ENCODE measurements at places on chromosomes 7 and 10.
A peak's percentile ranks its signal among the peaks of the same experiment; 100 is the strongest.

- no peaks in the 10 kb centered on the region for H3K4me1 ChIP-seq
- no peak overlapping the region for H3K4me3 ChIP-seq
Observed at GRCh38 chr10:114233482-114233881, 5.6 kb upstream of the VWA2 start.

- no peaks in the 10 kb centered on the region for H3K27me3 ChIP-seq
- no peak overlapping the region for H3K27ac ChIP-seq
- no peaks in the 10 kb centered on the region for H3K36me3 ChIP-seq
- 0 out of 2 replicates have a peak, but pooled peaks cover 2% of the 10 kb centered on the region for H3K4me1 ChIP-seq
- peak; percentile 59 for DNase-seq
- no peak overlapping the region for H3K4me3 ChIP-seq
Observed at GRCh38 chr10:23158370-23158769, 33.7 kb upstream of the PTF1A start.

DNA sequence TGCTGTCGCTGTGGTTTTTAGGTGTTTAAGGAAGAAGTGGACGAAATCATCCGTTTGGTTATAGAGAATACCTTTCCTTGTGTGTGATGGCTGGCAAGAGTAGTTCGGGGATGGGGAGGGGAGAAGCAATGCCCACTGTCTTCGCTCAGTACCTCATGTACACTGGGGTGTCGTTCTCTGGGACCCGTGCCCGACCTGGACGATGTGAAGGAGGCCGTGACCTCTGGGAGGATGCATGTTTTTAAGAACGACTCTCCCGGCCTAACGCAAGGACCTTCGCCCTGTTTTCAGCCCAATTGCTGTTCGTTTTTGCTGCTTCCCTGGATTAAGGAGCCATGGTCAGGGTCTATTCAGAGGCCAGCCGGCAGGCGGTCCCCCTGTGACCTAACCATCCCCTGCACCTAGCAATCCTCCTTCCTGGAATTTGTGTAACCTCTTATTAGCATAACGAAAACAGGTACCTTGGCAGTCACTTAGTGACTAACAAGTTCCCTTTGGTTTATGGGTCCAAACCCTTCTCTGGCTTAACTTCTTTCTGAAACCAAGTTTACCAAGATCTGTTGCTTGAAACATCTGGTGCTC, 1.3 kb downstream of the NFE2L3 start:
- H3K27ac ChIP-seq, result no peak overlapping the region
- H3K4me3 ChIP-seq, result no peak overlapping the region
- no peaks in the 10 kb centered on the region for H3K27me3 ChIP-seq
- DNase-seq, result no peak
- peaks cover 23% of the 10 kb centered on the region for H3K4me1 ChIP-seq
- no peaks in the 10 kb centered on the region for H3K36me3 ChIP-seq

DNA sequence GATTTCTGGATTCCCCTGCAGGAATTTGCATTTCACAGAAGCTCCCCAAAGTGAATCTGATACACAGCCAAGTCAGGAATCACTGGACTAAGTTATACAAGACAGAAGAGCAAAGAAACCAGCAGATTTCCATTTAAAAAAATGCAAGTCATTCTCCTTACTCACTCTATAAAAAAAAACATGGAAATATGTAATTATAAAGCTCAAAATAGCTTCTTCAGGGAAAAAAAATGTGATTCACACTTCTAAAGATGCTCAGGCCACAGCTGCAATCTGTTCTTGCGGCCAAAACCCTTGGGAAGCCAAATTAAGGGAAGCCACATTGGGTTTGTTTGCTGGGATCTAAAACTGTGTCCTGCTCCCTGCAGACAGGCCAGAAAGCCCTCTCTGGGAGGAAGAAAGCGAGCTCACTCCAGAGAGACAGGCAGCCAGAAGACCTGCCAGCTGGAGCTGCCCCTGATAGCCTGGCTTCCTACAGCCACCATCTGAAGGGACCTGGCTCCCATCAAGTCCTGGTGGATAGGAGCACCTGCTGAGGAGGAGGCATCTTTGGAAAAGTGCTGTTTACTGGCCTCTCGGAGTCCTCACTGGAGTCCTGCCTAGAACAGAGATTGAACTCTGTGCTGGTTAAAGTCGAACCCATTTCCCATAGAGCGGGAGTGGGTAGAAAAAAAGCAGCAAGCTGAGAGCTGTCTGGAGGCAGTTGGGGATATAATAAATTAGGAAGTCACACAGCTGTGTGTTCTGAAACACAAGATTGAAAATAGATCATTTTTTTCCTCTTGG, 359.2 kb upstream of the AOAH start:
- 0 out of 2 replicates have a peak, but pooled peaks cover 4% of the 10 kb centered on the region for H3K36me3 ChIP-seq
- DNase-seq, result no peak
- no peak overlapping the region for H3K4me3 ChIP-seq
- 0 out of 2 replicates have a peak overlapping the region, but pooled peaks have one; percentile 16 for H3K27ac ChIP-seq
- H3K27me3 ChIP-seq, result no peaks in the 10 kb centered on the region

- H3K27ac ChIP-seq, result no peak overlapping the region
- no peaks in the 10 kb centered on the region for H3K36me3 ChIP-seq
- no peaks in the 10 kb centered on the region for H3K4me1 ChIP-seq
- H3K4me3 ChIP-seq, result no peak overlapping the region
- DNase-seq, result no peak
- no peaks in the 10 kb centered on the region for H3K27me3 ChIP-seq
Observed at GRCh38 chr10:35896001-35896400, 253.9 kb upstream of the FZD8 start.

DNA sequence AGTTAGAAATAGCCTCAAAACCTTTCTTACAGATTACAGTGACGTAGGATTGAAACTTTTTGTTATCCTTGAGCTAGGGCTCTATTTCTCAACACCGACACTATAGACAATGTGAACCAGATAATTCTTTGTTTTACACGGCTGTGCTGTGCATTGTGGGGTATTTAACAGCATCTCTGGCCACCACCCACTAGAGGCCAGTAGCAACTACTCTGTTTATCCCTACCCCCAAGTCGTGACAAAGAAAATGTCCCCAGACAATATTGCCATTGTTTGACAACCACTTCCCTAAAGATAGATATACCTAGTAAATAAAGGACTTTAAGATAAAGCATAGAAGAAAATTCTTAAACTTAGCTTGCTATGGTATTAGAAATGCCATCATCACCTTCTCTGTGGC, 359.6 kb downstream of the ARL4A start:
- no peak overlapping the region for H3K4me3 ChIP-seq
- no peak for DNase-seq
- H3K27me3 ChIP-seq, result no peaks in the 10 kb centered on the region
- H3K4me1 ChIP-seq, result no peaks in the 10 kb centered on the region

- H3K36me3 ChIP-seq, result peaks cover 55% of the 10 kb centered on the region
- peak overlapping the region; percentile 97 for H3K27ac ChIP-seq
- DNase-seq, result peak; percentile 49
- peaks cover 48% of the 10 kb centered on the region for H3K4me1 ChIP-seq
- H3K27me3 ChIP-seq, result no peaks in the 10 kb centered on the region
Observed at GRCh38 chr10:100186253-100187212, 704 bp upstream of the ERLIN1 start.

DNA sequence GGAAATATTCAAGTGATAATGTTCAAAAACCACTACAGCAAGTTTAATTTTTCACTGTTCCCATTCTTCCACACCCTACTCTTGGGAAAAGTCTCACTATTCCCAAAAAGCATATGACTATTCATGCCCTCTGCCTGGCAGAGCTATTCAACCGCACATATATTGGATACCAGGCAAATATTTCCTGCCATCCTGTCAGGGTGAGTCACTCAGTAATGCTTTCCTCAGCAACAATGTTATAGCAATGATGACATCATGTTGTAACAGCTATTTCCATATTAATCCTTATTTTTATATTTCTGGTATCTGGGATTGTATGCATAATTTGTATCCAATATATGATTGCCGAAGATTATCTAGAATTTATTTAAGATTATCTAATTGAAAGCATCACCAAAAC, 114.0 kb upstream of the PLXDC2 start:
- no peak overlapping the region for H3K4me3 ChIP-seq
- no peaks in the 10 kb centered on the region for H3K27me3 ChIP-seq
- H3K4me1 ChIP-seq, result no peaks in the 10 kb centered on the region
- no peaks in the 10 kb centered on the region for H3K36me3 ChIP-seq
- no peak overlapping the region for H3K27ac ChIP-seq
- no peak for DNase-seq

DNA sequence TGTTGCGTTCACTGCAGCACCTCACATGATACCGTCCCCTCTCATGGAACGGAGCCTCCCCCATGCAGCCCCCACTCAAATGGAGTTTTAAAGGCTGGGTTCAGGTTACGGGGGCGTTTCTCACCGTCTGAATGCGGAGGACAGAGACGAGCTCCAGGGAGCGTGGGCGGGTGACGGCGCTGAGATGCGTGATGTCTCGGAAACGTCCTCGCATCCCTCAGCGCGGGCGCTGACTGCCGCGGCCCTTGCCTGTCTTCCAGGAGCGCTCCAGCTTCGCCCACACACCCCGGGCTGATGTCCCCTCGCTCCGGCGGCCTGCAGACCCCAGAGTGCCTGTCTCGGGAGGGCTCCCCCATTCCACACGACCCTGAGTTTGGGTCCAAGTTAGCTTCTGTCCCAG, 16.6 kb upstream of the AP5Z1 start:
- no peak overlapping the region for H3K27ac ChIP-seq
- no peaks in the 10 kb centered on the region for H3K27me3 ChIP-seq
- peaks cover 93% of the 10 kb centered on the region for H3K36me3 ChIP-seq
- no peaks in the 10 kb centered on the region for H3K4me1 ChIP-seq
- no peak for DNase-seq

DNA sequence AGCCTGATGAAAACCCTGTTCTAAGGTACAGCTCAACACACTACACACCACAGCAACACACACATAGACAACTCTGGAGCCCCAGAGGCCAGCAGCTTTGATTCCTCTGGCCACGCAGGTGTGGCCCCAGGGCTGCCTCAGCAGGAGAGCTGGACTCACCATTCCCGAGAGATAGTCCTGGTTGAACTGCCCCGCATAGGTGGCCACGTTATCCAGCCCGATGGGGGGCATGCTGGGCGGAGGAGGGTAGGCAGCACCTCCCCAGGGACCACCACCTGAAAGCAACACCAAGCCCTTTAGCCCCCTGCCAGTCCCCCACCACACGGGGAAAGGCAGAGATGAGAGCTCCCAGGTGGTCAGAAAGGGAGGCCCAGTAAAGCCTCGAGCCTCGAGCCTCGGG, 34.7 kb downstream of the ANXA11 start:
- no peak overlapping the region for H3K4me3 ChIP-seq
- no peaks in the 10 kb centered on the region for H3K27me3 ChIP-seq
- no peak for DNase-seq
- H3K4me1 ChIP-seq, result no peaks in the 10 kb centered on the region
- H3K36me3 ChIP-seq, result peaks cover 18% of the 10 kb centered on the region
- no peak overlapping the region for H3K27ac ChIP-seq

- H3K27ac ChIP-seq, result no peak overlapping the region
- DNase-seq, result no peak
- no peaks in the 10 kb centered on the region for H3K36me3 ChIP-seq
- no peaks in the 10 kb centered on the region for H3K27me3 ChIP-seq
Observed at GRCh38 chr7:85638394-85638793, 451.5 kb upstream of the SEMA3D start.

DNA sequence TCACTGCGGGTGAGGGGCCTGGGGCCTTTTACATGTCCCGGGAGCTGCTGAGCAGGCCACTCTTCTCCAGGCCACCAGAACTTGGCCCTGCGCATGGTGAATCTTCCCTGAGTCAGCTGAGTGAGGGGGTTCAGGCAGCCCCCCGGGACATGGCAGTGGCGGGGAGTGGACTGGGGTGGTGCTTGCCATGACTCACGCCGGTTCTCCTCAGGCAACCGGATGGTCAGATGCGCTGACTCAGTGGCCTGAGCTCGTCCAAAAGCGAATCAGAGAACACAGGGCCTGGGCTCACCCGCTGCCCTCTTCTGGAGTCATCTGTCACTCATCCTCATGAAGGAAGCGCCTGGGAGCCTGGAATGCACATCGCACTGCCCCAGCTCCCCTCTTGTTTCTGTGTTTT, 33.5 kb downstream of the HTRA1 start:
- H3K27me3 ChIP-seq, result peaks cover 5% of the 10 kb centered on the region
- DNase-seq, result no peak
- H3K4me3 ChIP-seq, result no peak overlapping the region
- H3K27ac ChIP-seq, result no peak overlapping the region
- H3K36me3 ChIP-seq, result no peaks in the 10 kb centered on the region

- no peaks in the 10 kb centered on the region for H3K4me1 ChIP-seq
- H3K4me3 ChIP-seq, result no peak overlapping the region
- no peak for DNase-seq
- H3K27me3 ChIP-seq, result no peaks in the 10 kb centered on the region
Observed at GRCh38 chr7:3238525-3239210, 62.4 kb upstream of the SDK1 start.

GRCh38 chr10:124870854-124871425, 69.3 kb downstream of the ABRAXAS2 start:
- no peaks in the 10 kb centered on the region for H3K4me1 ChIP-seq
- no peaks in the 10 kb centered on the region for H3K36me3 ChIP-seq
- no peak overlapping the region for H3K4me3 ChIP-seq
- no peak for DNase-seq
- H3K27ac ChIP-seq, result no peak overlapping the region

DNA sequence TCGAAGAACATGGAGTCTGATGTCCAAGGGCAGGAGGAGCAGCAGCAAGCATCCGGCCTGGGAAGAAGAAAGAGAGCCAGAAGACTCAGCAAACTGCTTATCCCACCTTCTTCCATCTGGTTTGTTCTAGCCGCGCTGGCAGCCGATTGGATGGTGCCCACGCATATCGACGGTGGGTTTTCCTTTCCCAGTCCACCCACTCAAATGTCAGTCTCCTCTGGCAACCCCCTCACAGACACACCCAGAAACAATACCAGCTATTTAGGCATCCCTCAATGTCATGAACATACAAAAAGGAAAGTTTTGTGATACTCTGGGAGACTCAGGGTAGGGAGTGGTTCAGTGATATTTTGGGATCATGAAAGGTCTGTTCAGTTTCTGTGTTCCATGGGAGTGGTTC, 139.6 kb downstream of the LYZL1 start:
- H3K27ac ChIP-seq, result no peak overlapping the region
- H3K36me3 ChIP-seq, result peaks cover 19% of the 10 kb centered on the region
- H3K27me3 ChIP-seq, result no peaks in the 10 kb centered on the region
- no peak for DNase-seq
- no peaks in the 10 kb centered on the region for H3K4me1 ChIP-seq
- H3K4me3 ChIP-seq, result no peak overlapping the region

GRCh38 chr10:71222601-71223346, 10.4 kb downstream of the UNC5B start:
- H3K4me3 ChIP-seq, result no peak overlapping the region
- no peaks in the 10 kb centered on the region for H3K36me3 ChIP-seq

GRCh38 chr7:156764766-156765165, 124.2 kb downstream of the RNF32 start:
- no peaks in the 10 kb centered on the region for H3K4me1 ChIP-seq
- no peak overlapping the region for H3K27ac ChIP-seq
- no peaks in the 10 kb centered on the region for H3K27me3 ChIP-seq
- no peak overlapping the region for H3K4me3 ChIP-seq

DNA sequence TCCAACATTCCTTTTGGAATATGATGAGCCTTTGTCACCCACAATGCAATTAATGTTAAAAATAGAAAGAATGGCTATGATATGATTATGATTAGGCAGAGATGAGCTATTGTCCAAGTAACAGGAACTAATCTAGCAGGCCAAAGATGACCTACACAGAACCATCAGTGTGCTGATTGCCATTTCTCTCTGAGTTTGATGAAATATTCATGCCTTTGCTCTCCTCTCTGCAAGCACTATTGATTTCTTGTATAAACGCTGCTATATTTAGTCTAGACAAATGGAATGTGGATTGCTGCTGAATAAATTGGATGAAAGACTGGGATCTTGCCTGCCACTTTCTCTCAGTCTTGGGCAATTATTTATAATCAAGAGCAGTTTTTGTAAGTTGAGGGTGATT, 85.4 kb downstream of the HDAC9 start:
- no peak for DNase-seq
- H3K27ac ChIP-seq, result no peak overlapping the region
- no peaks in the 10 kb centered on the region for H3K36me3 ChIP-seq
- H3K4me3 ChIP-seq, result no peak overlapping the region

All from DND-41 (cell line).